RPMI7951 (cell line): ENCODE measurements at places on chromosomes 5 and 9. TPM values are rescaled to one million over a fixed set of nuclear protein-coding genes. Genes with fewer than 3 reads are reported as not detected.

DNA sequence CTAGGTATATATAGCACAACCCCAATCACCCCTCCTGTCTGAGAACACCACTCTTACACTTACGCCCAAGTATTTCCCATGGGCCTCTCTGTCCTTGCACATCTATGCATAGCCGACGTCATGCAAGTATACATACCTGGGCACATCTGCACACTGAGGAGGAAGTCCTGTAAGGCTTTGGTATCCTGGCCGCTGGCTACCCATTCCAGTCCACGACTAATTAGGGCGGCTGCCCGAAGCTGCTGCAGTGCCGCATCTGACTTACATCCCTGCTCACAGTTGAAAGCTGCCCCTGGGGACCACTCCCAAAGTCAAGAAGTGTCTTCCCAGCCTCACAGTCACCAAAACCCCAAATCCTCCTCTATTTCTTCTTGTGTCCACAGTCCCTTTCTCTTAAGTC, 2.4 kb upstream of the VCP start:
- DNase-seq = no peak

DNA sequence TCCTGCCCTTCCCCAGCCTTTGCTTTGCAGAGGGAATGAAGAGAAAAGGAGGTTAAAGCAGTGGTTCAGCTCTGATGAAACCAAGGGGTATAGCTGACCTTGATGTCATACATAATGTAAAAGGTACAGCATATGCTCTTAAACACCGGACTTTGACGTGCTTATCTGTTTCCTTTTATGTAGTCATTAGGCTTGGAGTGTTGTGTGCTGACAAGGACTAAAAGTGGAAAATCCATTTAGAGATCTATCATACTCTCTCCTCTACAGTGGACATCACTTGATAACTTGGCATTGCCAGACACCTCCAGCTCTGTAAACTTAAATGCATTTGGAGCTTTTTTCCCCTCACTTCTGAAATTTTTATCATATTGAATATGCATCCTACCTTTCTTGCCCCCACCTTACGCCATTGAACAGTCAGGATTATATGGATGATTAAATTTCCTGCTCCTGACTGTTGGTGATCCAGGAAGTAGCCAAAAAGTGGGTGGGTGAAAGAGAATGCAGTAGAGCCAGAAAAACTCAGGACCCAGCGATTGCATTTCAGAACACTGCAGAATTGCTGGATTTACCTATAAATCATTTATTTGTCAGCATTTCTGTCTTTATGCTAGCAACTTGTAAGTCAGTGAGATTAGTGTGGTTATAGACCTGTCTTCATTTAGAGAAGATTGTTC, 4.1 kb downstream of the TNFAIP8 start:
- no peak for DNase-seq

DNA sequence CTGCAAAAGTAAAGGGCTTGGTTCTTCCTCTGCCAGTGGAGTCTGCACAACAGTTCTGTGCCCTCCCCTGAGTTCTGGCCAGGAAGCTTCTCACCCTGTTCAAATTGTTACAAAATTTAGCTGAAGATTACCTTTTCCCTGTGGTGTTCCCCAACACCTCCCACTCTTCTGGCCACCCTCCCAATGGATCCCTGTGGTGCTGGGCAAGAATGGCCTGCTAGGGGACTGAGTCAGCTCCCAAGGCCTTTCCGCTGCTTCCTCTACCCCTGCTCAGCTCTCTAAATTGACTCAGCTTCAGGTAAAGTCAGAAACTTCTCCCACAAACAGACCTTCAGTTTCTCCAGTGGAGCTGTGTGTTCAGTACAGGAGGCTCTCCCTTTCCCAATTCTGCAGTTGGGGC, 186.0 kb downstream of the NR2F1-AS1 start:
- DNase-seq = no peak

The SLC24A2 gene
- under 0.01 and 0.12 TPM in 2 replicates for total RNA-seq
